ENCODE measurements at places on chromosomes 13 and 19.
A peak's percentile ranks its signal among the peaks of the same experiment; 100 is the strongest.

- peak; percentile 21 for DNase-seq
Observed at GRCh38 chr13:25171517-25172302, at the start of gene AMER2. Gene AMER2 (minus strand): TSS chr13:25172288. CDS start chr13:25171619, 669 bp downstream.

DNA sequence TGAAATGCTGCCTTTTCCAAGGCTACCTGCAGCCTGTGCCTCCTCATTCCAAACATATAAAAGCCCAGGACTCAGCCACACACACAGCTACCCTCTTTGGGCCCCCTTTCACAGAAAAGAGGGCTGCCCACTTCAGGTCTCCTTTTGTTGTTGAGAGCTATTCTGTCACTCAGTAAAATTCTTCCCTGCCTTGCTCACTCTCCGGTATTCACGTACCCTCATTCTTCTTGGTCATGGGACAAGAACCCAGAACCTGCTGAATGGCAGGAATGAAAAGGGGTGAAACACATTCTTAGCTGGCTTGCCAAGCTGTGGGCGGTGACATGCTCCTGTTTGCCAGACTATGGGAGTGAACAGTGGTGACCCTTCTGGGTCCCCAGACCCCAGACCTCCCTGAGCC, 338.0 kb upstream of the ATXN8OS start:
- no peak for DNase-seq

- DNase-seq, result no peak
Observed at GRCh38 chr19:13044231-13044836, 49.1 kb downstream of the NFIX start.

DNA sequence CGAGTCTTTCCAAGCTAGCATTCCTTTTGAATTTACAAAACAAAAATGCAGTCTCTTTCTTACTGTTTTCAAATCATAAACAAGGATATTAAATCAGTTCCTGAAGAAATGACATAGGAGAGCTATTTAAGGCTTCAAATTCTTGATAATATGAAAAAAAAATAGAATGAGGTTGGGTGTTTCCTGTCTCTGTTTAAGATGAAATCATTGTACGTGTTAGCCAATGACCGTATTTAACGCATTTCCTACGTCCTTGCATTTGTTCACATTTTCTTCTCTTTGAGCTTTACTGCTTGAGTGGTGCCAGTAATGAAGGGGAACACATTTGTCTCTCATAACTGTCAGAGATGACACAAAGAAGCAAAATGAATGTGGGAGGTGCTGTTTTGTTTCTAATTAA, 821.3 kb downstream of the DIAPH3 start:
- DNase-seq, result peak; percentile 80

- peak; percentile 16 for DNase-seq
Observed at GRCh38 chr13:99310382-99311031, 3.3 kb upstream of the GPR183 start.

DNA sequence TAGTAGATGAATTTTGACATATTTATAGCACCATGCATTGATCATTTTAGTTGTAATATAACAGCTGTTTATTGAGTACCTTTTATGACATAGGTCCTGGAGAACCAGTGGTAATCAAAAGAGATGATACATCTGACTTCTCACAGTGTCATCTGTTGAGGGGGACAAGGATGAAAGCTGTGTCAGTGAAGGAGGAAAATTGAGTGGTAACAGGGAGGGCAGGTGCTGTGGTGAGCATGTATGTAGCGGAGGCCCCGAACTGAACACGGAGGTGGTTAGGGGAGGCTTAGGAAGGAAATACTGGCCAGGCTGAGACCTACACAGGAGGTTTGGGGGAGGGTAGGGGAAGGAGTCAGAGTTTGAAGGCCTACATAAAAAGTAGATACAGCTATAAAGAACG, 199.7 kb downstream of the GGACT start:
- no peak for DNase-seq

DNA sequence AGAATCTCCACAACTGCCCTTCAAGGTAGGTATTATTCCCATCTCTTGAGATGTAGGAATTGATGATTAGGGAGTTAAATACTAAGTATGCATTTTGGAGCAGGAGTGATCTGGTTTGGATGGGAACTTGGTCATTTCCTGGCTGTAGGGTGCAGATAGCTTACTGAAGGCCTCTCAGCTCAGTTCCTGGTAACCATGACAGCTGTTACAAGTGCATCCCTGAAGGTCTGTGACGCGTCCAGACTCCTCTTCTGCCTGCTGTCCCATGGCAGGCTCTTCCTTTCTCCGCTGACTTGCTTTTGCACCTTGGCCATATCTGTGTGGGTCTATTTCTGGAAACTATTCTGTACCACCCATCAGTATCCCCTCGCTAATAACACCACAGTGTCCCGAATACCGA, 387.8 kb downstream of the ZNF536 start:
- no peak for DNase-seq

DNA sequence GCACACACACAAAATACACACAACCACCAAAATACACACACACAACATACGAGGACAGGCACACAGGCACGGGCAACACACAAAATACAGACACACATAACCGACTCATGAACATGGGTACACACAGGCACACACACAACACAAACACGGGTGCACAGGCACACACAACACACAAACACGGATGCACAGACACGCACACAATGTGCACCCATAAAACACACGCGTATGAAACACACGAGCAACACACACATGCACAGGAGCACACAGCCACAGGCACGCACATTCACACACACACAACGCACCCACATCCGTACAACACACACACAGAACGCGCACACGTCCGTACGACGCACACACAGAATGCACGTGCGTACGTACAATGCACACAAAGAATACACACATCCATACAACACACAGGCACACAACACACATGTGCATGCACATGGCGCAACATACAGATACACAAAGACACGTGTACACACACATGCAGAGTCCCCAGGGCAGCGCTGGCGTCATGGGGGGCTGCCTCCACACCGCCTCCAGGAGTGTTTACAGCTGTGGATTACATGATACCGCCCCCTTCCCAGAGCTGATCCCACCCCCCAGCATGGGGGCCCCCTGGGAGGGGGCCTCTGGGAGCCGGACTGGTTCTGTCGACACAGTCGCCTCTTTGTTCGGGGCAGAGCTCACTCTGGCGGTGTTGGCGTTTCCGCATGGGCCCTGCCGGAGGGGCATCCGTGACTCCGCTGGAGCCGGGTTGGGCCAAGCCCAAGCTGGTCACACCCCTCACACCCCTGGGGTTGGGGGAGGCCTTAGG, 2.9 kb downstream of the SBNO2 start:
- DNase-seq, result no peak

DNA sequence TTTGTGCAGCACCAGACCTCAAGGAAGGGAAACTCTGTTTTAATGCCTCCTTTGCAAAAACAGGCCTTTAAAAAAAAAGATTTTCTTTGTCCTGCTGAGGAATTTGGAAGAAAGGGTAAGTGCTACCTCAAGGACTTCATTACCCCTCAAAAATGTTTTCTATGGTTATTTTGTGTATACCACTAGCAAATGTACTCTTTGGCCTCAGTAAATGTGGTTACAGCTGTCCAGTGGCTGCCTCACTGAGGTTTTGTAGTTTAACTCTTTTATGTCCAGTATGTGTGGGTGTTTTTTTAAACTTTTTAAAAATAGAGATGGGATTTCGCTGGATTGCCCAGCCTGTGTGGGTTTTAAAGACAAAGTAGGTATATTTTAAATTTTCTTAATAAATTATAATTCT, 42.2 kb upstream of the TSC22D1 start:
- no peak for DNase-seq

DNA sequence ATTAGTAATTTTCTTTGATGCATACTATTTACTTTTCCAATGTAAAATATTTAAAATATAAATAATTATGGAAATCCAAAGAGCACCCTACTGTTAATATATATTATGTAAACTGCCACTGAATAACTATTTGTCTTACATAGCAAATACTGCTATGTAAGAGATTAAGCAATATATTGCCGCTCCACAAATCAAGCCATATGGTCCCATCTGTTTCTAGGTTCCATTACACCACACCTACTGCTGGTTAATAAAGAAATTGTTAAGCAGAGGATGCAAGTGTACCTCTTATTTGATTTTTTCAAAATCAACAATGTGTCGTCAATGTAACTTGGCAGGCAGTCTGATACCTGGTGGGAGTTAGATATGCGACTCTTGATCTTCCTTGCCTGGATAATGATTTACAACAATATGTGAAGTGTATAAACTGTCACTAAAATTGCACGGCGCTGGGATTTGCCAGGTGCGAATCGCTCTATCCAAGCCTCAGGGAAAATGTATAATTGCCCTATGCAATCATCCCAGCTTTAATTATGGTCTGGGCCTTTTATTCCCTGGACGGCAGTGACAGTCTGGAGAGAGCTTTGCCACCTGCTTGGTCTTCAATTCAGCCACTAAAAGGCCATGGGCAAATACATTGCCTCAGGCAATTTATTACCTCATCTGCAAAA, 16.0 kb downstream of the SMAD9 start:
- no peak for DNase-seq

DNA sequence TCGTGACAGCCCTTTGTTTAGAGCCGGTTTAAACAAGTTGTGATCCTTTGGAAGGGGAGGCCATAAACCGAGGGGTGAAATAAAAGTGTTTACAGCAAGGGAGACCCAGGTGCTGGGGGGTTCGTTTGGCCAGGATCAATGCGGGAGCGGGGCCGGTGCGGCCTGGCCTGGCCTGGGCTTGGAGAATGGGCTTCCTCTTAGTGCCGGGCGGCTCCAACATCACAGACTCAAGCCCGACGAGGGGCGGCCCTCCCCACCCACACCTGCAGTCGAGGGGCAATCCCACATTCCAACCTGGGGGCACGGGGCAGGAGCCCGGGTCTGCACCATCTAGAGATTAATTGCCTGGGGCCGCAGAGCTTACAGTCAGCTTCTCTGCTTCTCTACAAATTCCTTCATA, 42.8 kb upstream of the GTF3A start:
- DNase-seq, result no peak

- peak; percentile 55 for DNase-seq
Observed at GRCh38 chr13:114161644-114162532, 17.2 kb upstream of the CFAP97D2 start.

DNA sequence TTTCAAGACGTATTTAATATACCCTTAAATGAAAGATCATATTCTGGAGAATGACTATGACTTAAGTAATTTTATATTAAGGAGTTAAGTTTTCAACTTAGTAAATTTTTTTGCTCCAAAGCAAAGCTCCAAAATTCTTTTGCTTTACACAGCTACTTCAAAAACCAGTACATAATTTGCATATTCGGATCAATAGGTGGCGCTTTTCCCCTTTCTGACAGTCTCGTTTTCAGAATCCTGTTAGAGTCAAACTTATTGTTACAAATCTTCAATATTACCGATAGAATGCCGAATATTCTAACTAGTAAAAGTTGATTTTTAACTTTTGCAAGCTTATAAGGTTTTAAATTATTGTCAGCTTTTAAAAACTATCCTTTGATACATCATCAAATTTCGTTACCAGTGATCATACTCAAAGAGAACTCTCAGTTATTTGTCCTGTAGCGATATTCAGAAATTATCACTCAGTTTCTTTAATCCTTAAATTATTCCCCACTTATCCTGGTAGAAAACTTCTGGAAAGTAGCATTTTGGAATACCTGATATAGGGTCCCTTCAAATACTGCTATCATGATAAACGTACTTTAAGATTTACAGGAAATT, 852.7 kb upstream of the KLHL1 start:
- DNase-seq, result peak; percentile 65

DNA sequence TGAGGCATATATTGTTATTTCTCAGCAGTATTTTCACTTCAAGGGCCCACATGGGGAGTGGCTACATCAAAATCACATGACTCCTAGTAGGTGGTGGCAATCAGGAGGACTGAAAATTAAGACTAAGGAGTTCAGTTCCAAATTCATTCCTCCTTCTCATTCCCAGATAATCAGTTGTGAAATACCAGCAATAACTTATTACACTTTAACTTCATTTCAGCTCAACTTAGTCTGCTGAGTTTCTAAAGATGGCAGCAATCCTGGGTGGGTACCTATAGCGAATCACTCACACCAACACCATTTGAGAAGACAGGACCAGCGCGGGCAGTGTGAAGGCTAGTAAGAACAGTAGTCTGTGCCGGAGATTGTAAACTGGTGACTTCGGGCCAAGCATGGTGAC, 63.9 kb upstream of the SLC10A2 start:
- no peak for DNase-seq

DNA sequence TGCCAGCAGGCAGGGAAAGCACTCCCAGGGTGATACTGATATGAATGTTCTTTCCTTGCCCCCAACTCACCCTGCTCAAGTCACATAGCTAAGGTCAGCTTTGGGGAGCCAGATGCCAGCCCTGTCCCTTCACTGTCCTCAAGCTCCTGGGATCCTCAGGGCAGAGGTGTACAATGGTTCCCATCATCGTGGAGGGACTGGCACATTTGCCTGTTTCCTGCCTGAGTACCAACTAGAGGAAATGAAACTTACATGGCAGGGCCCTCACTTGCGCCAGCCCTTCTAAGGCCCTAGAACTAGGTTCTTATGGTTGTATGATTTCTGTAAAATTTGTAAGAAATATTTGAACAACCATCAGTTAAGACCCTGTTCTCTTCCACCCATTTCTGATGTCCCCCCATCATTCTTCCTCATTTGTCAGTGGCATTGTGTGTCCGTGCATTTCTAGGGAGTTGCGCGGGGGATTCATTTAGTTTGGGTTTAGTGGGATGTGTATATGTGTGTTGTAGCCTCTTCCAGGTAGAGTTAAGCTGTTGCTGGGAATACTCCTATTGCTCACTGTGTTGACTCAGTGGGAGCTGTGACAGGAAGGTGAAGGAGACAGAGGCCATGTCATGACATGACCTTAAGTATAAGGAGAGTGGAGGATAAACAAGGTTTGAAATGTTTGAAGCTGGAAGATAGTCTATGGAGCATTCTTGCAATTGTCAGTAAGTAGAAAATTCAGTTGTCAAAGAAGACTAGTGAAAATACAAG, 41.3 kb upstream of the RCBTB2 start:
- no peak for DNase-seq

Measured in endothelial cell of umbilical vein (primary cell).